Activated T-cell treated with anti-CD3 and anti-CD28 coated beads, Interleukin-2, amount 50 U/mL, for 48 hours (primary cell): ENCODE measurements at places on chromosomes 13 and 19.

- DNase-seq, result no peak
These were observed 121.2 kb upstream of the MLNR start for GRCh38 chr13:49098771-49099512.

DNA sequence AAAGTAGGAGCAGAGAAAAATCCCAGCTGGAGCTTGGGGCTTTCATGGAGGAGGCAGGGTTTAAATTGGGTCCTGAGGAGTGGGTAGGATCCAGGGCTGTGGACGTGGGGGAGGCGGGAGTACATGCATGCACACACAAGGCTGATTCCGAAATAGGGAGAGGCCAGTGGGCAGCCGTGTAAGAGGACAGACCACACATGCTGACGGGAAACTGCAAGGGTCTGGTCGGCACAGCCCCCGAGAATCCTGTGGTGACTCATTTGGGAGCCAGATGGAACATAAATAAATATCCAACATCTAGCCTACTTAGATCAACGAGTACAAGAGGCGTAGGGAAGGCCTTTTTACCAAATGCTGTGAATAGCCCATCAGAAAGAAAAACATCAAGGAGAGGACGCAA lies 216.3 kb upstream of the ZNF507 start:
- no peak for DNase-seq

- DNase-seq, result no peak
These were observed 8.8 kb downstream of the SCEL start for GRCh38 chr13:77544355-77544754.

GRCh38 chr19:35011737-35012682 lies 11.9 kb downstream of the GRAMD1A start:
- DNase-seq, result no peak

GRCh38 chr19:19300613-19301012 lies 19.7 kb downstream of the SUGP1 start:
- no peak for DNase-seq

DNA sequence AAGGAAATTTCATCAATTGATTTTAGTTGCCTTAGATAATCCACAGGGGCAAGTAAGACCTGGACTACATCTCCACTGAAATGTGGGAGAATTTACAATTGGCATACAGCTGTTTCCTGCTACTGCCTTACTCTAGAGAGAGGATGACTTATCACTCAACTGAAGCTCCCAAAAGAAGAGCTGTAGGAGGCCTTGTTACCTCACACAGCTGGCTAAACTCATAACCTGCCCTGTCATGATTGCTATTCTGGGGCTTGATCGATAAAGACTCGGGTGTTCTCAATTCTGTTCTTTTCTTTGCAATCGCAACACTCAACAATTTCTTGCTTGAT lies 1396.4 kb downstream of the EFNB2 start:
- no peak for DNase-seq

- DNase-seq, result no peak
These were observed 17.0 kb downstream of the EPS8L1 start for GRCh38 chr19:55092423-55093318.

GRCh38 chr13:99357941-99358340 lies 50.7 kb upstream of the GPR183 start:
- peak; percentile 58 for DNase-seq

GRCh38 chr19:6312018-6312417 lies 21.4 kb downstream of the ACER1 start:
- no peak for DNase-seq

- no peak for DNase-seq
These were observed at the start of gene LHB for GRCh38 chr19:49017041-49017665. TSS of gene LHB (minus strand) at chr19:49017091. CDS start at chr19:49017081, 10 bp downstream.

DNA sequence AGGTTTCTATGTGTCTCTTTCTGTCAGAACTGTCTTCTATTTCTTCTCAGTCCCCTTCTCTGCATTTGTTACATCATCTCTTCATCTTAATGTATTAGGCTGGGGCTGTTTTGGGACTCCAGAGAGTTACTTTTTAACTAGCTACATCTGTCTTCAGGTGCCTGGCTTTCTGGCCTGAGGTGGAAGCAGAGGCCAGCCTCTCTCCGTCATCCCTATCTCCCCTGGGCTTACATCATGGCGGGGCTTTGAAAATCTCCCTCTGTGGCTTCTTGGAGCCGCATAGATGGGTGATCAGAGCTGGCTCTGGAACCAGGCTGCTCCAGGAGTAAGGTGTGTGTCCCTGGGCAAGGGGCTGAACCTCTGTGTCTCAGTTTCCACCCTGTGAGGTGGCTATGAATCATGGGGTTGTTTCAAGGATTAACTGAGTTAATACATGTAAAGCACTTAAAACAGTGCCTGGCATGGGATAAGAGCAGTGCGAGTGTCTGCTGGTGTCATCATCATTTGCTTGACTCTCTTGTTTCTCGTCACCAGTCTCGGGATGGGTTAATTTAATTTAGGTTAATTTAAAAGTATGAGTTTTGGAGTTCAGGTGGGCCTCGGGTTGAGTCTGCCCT lies 2.0 kb downstream of the EPN1 start:
- DNase-seq, result no peak

DNA sequence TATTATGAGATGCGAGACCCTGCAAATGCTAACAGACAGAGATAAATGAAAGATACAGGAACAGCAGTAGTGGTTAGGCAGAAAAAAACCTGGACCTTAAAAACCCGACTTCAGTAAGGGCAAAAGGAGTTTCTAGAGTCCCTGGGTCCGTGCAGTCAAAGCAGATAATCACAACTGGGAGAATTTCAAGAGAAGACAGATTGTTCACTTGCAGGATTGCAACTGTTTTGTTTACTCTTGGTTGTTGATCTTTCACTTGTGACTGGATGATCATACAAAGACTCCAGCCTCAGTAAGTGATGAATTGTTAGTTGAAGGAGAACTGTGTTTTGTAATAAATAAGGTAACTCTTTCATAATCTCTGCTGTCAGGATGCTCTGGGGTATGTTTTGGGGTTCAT lies 135.1 kb downstream of the GPC6 start:
- DNase-seq, result no peak

DNA sequence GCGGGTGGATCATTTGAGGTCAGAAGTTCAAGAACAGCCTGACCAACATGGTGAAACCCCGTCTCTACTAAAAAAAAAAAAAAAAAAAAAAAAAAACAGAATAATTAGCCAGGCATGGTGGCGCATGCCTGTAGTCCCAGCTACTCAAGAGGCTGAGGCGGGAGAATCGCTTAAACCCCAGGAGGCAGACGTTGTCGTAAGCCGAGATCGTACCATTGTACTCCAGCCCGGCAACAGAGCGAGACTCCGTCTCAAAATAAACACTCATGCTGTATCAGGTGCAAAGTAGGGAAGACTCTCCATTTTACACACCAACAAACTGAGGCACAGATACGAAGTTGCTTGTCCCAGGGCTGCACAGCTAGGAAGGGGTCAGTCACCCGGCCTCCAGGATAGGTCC lies 15.6 kb downstream of the TLE6 start:
- DNase-seq, result no peak

GRCh38 chr19:2726904-2727639 lies 5.9 kb upstream of the DIRAS1 start:
- DNase-seq, result no peak

DNA sequence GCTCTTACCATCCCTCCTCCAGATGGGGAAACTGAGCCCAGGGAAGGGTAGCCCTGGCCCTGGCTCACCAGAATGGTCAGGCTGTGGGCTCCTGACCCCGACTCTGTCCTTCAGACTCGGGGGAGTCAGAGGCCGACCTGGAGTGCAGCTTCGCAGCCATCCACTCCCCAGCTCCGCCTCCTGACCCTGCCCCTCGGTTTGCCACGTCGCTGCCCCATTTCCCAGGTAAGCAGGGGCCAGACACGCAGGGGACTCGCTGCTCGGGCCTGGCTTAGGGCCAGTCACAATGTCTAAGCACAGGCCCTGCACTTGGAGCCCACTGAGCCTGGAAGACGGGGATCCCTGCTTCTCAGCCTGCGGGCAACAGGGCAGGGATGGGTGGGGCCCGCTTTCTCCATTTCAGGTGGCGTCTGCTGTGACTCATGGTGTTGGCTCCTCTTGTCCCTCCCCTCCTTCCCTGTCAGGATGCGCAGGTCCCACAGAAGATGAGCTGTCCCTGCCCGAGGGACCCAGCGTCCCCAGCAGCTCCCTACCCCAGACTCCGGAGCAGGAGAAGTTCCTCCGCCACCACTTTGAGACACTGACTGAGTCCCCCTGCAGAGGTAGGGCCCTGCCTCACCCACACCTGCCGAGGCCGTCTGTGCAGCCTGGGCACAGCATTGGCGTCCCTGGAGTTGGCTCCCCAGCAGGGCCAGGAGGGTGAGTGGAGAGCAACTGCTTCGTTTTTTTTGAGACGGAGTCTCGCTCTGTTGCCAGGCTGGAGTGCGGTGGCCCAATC lies 9.2 kb upstream of the OVOL3 start:
- DNase-seq, result no peak

DNA sequence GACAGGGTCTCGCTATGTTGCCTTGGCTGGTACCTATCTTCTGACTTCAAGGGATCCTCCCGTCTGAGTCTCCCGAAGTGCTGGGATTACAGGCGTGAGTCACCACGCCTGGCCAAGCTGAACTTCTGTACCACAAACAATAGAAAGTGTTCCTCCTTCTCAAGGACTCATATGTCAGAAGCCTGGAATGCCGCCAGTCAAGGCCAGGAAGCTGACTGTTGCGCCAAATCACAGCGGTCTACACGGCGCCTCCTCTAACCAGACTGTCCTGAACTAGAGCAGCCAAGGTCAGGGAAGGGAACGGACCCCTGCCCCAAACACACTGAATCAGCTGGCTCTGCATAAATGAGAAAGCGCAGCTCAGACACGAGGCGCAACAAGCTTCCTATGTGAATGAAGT lies 14.6 kb downstream of the RAB20 start:
- no peak for DNase-seq

- no peak for DNase-seq
These were observed 18.1 kb upstream of the NDUFS7 start for GRCh38 chr19:1365319-1366269.

DNA sequence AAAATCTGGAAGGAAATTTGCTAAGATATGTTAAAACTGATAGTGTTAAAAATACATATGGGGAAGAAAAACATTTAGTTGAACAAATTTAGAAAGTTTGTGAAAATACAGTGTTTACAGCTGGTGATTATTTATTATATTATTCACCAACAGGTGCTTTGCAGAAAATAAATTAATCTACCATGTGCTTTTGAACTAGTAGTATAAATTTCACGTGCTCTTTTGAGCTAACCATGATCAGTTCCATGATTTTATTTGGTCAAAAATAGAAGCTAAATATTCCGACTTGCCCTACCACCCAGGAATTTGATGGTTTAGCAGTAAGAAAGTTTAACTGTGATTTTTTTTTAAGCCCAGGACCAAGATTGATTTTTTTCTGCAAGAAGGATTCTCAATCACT lies 113.3 kb downstream of the SPRY2 start:
- no peak for DNase-seq

DNA sequence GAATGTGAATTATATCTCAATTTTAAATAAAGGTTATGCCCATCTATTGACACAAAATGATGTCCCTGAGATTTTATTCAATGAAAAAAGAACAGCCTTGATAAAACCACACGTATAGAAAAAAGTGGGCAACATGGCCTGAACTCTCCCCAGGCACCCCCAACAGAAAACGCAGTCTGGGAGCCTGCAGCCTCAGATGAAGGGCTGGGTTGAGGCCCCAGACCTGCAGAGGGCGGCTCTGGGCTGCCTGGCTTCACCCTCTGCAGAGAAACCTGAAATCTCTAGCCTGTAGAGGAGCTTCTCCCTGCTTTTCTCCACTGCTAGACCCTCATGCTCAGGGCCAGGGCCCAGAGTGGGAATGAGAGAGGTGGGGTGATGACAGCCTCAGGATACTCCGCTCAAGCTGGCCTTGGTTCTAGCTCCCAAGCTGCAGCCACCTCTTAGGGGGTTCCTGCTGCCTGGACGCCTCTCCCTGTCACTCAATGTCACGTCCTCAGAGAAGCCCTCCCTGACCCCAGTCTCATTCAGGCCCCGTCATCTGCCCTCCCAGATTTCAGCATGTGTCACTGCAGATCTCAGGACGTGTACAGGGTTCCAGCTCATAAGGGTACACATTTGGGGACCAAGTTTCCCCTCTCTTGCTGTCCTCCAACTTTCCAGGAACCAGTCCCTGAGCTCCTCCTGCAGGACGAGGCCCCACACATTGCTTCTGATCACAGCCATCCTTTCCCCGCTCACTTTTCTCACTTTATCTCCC lies 1.8 kb downstream of the MBD3 start:
- DNase-seq, result peak; percentile 65

DNA sequence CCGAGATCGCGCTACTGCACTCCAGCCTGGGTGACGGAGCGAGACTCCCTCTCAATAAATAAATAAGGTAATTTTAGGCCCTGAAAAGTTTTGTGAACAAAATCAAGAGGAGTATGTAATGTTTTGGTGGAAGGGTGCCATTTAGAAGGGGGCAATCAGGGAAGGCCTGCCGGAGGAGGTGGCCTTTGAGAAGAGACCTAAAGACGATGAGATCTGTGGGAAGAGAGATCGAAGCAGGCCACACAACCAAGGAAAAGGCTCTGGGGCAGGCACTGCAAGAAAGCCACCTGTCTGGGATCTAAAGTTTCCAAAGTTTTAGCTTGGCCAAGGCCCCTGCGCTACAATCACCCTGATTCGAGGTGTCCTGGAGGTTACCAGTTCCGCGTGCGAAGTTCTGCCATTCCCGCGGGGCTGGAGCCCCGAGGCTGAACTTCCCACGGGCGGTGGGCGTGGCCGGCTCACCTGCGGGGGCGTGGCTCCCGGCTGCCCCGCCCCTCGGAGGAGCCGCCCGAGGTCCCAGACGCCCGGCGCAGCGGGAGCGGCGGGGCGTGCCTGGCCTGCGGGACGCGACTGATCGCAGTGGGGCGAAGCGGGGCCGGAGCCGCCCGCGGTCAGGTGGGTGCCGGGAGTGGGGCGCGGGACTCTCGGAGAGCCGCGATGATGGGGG lies at the start of gene KLC3:
TSS of gene KLC3 (plus strand) at position 519 of the 667 bp plus-strand sequence. CDS start 4,792 bp downstream, outside the sequence.
- peak; percentile 67 for DNase-seq

DNA sequence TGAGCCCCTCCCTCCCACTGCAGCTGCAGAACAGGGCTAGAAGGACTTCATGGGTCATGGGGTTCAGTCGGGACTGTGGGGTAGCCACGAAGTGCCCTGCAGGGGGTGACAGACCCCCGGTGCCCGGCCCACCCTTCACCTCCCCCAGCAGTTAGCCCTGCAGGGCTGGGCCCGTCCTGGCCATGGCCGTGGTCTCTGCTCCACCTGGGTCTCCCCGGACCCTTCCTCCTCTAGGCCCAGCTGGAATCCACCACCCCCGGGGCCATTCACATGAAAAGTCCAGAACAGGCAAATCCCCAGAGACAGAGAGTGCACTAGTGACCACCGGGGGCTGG lies 17.3 kb downstream of the MKNK2 start:
- no peak for DNase-seq

GRCh38 chr19:4916292-4917082 lies 7.2 kb downstream of the UHRF1 start:
- DNase-seq, result peak; percentile 57

GRCh38 chr13:40671956-40672764 lies 5.7 kb upstream of the FOXO1 start:
- no peak for DNase-seq
